ENCODE measurements at places on chromosomes 4 and X. TPM values are rescaled to one million over a fixed set of nuclear protein-coding genes. Genes with fewer than 3 reads are reported as not detected.

GRCh38 chr4:153281476-153281875 lies 63.0 kb upstream of the MND1 start:
- H3K36me3 ChIP-seq = no peaks in the 10 kb centered on the region
- no peak overlapping the region for H3K27ac ChIP-seq
- no peak for DNase-seq
- H3K4me3 ChIP-seq = no peak overlapping the region

Gene PDE6B
- 0.46 TPM for polyA plus RNA-seq

DNA sequence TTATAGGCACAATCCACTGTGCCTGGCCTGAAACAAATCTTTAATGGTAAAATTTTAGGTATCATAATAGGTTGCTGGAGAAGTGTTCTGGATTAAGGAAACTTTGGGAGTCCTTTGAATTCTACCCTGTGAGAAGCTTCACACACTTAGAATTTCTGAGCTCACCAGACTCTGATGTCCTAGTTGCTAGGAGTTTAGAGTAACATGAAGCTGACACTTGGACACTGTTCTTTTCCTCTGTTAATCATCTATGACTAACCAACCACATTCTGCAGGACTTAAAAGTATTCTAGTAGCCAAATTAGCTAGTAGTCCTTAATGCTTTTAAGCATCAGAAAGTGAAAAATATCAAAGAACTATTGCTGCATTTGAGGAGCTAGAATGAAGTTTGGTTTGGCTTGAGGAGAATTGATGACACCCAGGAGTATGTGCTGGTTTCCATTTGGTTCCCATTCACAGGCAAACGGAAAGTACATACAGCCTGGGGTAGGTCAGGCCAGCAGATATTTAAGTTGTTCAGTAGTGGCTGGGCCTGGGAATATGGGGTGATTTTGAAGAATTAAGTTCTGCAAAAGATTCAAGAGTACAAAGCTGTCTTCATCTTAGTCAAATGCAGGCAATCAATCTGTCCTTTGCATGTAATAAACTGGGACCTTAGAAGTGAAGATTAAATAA lies 38.8 kb upstream of the IGFBP7 start:
- no peaks in the 10 kb centered on the region for H3K4me1 ChIP-seq
- H3K27me3 ChIP-seq = no peaks in the 10 kb centered on the region
- no peak overlapping the region for H3K4me3 ChIP-seq
- H3K36me3 ChIP-seq = no peaks in the 10 kb centered on the region

DNA sequence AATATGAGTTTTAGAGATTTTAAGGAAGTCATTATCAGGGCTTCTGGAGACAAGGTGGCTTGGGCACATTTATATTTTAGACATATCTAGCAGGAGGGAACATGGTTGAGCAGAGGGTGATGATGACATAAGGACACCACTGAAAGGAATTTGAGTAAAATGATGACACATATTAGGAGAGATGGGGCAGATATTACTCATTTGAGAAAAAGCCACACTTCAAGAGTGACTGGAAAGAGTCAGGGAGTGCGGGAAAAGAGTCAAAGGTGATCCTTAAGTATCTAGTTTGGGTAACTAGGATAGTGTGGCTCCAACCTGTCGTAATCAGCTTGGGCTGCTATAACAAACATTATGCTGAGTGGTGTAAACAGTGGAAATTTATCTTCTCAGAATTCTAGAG lies 377.7 kb downstream of the PACRGL start:
- no peak overlapping the region for H3K4me3 ChIP-seq
- H3K27ac ChIP-seq = no peak overlapping the region
- no peaks in the 10 kb centered on the region for H3K27me3 ChIP-seq

DNA sequence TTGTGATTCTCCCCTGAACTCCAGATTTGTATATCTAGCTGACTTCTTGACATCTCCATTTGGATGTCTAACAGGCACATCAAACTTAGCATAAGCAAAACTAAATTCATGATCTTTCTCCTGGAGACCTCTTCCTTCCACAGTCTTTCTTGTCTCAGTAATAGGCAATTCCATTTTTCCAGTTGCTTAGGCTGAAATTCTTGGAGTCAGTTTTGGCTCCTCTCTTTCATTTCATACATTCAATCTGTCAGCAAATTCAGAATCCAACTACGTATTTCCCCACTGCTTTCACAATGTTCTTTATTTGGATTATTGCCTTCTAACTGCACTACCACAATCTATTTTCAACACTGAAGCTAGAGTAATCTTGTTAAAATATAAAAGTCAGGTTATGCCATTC lies 219.9 kb upstream of the GLRA2 start:
- no peak overlapping the region for H3K27ac ChIP-seq
- no peaks in the 10 kb centered on the region for H3K36me3 ChIP-seq
- H3K4me1 ChIP-seq = no peaks in the 10 kb centered on the region
- H3K27me3 ChIP-seq = no peaks in the 10 kb centered on the region
- DNase-seq = no peak
- no peak overlapping the region for H3K4me3 ChIP-seq

Gene ZNF674
- polyA plus RNA-seq = 1.2 TPM

Gene GPAT3
- polyA plus RNA-seq = 4.6 TPM

- no peaks in the 10 kb centered on the region for H3K4me1 ChIP-seq
- DNase-seq = no peak
- no peaks in the 10 kb centered on the region for H3K27me3 ChIP-seq
- no peaks in the 10 kb centered on the region for H3K36me3 ChIP-seq
- no peak overlapping the region for H3K4me3 ChIP-seq
Measured at GRCh38 chr4:103207673-103208072, 9.5 kb upstream of the CENPE start.
